ENCODE measurements at places on chromosomes 6 and 20.

GRCh38 chr20:22226849-22227700, 357.3 kb downstream of the FOXA2 start:
- DNase-seq, result no peak

GRCh38 chr6:113381232-113381631, 475.9 kb upstream of the MARCKS start:
- no peak for DNase-seq

- DNase-seq, result no peak
Measured at GRCh38 chr6:82914511-82914910, 151.1 kb downstream of the UBE3D start.

GRCh38 chr20:14561741-14562221, 224.4 kb upstream of the FLRT3 start:
- no peak for DNase-seq

DNA sequence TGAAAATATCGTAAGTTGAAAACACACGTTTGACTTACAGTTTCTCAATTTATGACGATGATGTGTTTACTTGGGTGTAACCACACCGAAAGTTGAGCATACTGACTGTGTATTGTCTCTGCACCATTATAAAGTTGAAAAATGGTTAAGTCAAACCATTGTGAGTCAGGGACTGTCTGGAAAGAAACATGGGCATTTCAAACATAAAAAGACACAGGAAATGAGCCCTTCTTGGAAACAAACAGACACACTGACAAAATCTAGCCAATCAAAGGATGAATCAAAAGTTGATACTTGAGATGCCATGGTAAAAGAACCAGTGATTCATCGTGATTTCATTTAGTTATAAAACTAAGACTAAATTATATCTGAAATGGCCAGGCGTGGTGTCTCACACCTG, 5.3 kb downstream of the POPDC3 start:
- no peak for DNase-seq

- DNase-seq, result no peak
Measured at GRCh38 chr6:139979021-139979725, 604.7 kb upstream of the CITED2 start.

- DNase-seq, result no peak
Measured at GRCh38 chr6:6461138-6461537, 127.4 kb upstream of the LY86 start.

DNA sequence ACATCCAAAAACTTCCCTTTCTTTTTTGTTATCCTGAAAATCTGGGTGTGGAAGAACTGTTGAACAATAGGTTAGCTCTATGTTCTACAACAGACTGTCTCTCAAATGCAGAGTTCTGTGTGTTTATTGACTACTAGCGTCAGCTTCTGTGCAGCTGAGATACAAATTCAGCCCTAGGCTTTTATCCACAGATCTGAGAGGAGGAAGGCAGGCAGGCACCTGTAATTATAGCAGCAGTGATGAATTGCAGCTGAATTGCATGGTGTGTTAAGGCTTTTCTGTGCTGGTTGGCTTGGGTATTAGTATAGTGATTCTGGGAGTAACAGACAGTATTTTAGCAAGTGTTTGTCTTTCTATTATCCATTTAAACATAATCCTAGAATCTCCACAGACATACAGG, 24.4 kb downstream of the GRIK2 start:
- no peak for DNase-seq

GRCh38 chr20:63744574-63745423, 5.2 kb downstream of the SLC2A4RG start:
- DNase-seq, result no peak

GRCh38 chr20:11248687-11249638, 575.2 kb upstream of the JAG1 start:
- no peak for DNase-seq

DNA sequence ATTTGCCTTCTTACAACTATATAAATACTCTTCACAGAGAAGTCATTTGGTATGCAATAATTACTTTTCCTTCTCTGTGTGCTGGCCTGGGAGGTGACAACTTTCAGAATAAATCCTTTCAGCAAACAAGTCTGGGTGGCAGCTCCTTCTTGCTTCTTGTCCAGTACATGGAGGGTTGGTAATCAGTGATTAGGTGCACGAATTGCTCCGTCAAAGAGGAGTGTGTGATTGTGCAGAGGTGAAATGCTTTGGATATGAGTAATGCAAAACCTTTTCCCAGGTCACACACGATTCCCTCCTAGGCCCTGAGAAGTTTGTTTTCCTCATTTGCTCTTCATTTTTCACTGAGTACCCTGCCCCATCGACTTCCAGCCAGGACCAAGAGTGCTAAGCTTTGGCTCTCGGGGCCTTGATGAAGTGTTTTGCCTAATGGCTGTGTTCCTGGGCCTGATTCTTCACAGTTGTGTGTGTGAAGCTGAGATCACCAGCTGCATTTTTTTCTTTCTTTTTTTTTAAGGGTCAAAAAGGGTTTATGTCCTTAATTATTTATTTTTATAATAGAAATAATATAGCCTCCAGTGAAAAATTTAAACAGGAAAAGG, 216.5 kb downstream of the ZMYND8 start:
- DNase-seq, result no peak

- DNase-seq, result no peak
Measured at GRCh38 chr6:34486106-34486740, 20.3 kb downstream of the PACSIN1 start.

DNA sequence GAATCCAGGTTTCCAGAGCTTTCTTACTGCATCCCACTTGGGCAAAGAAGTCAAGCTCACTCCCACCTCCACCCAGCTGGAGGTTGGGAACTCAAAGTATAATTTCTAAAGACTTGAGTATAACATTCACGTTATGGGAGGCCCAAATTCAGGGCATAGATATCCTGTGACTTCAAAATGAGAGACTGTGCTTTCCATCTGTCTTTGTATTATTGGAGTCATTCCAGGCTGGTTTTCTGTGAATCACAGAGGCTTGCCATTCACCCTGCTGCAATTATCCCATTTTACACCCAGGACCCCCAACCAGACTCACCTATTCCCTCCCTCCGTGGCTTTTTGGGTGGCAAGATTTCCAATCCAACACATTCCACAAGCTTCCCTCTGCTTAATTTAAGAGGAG, 19.3 kb upstream of the SRC start:
- no peak for DNase-seq

- no peak for DNase-seq
Measured at GRCh38 chr6:40473026-40473425, 114.1 kb downstream of the LRFN2 start.

GRCh38 chr6:6804843-6805615, 216.5 kb downstream of the LY86 start:
- no peak for DNase-seq

DNA sequence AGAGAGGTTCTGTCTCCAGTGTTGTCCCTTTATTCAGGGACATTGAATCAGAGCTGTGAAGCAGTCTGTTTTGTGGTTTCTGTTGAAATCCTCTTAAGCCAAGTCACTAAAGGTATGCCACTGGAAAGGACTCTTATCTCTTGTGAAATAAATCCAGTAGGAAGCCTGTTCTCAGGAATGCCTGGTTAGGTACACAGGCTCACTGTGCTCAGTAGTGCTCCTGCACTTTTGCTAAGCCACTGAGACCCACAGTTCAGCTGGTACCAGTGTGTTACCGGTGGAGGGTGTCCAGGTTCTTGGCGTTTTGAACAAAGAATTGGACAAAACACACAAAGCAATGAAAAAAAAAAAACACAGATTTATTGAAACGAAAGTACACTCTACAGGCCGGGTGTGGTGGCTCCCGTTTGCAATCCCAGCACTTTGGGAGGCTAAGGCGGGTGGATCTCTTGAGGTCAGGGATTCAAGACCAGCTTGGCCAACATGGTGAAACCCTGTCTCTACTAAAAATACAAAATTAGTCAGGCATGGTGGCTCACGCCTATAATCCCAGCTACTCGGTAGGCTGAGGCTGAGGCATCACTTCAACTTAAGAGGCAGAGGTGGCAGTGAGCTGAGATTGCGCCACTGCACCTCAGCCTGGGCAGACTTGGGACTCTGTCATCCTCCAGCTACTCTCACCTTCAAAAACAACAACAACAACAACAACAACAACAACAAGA, 186.1 kb downstream of the JARID2 start:
- peak; percentile 26 for DNase-seq

GRCh38 chr6:149899926-149900619, 2.2 kb upstream of the RAET1E start:
- DNase-seq, result no peak

GRCh38 chr6:156697225-156697830, 79.8 kb upstream of the ARID1B start:
- no peak for DNase-seq

DNA sequence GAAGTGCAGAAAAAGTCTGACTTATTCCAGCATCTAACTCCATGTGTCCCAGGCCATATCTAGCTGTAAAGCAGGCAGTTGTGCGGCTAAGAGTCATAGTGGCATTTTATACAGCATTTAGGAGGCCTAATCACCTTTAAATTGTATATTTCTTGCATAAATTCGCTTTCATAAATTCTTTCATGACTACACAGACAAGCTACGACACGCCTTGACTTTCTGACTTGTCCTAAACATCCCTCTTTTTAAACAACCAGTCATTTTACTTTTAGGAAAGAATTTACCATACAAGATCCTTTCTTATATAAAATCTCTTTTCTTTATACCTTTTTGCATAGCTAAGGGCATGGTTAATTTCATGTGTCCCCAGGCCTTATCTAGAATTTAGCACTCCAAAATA, 81.7 kb upstream of the THBS2 start:
- DNase-seq, result no peak

DNA sequence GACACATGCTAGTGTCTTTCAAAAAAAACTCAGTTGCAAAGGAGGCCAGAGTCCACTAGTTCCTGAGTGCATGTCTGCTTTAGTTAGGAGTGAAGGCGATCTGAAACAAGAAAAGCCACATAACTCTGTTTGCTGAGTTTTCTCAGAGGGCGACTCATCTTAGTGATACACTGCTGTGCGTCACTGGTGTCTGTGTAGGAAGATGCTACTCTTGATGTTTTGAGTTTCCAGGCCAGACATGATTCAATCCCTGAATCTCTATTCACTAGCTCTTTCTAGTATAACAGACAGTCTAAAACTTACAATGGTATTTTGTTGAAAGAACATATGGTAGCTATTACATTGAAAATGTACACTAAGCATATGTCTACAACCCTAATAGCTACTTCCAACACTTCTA, 60.9 kb downstream of the GFRAL start:
- no peak for DNase-seq

DNA sequence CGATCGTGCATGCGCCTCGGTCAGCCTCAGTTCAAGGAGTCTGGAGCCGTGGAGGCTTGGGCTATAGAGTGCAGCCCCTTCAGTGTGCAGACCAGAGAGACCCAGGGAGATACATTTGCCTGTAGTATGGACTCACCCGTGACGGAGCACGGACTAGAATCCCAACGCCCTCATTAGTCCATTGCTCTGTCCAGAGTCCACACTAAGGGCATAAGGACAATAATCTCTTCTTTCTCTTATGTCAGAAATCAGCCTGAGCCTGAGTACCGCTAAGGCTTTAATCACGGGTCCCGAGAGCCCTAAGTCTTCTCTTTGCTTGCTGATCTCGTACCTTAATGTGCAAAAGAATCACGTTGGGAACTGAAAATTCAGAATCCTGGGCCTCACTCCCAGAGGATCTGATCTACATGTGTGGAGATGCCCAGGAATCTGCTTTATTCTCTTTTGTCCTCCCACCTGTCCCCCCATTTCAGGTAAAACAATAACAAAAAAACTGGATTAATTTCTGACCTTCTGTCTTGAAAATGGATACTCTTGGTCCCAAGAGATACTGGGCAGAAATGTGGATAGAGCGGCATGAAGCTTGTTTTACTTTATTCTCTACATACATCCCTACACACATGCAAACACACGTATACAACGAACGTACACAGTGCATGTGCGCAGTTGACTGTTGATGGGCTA, 671 bp downstream of the BPHL start:
- DNase-seq, result peak; percentile 57

GRCh38 chr6:111447051-111447450, 36.0 kb downstream of the REV3L start:
- DNase-seq, result no peak

DNA sequence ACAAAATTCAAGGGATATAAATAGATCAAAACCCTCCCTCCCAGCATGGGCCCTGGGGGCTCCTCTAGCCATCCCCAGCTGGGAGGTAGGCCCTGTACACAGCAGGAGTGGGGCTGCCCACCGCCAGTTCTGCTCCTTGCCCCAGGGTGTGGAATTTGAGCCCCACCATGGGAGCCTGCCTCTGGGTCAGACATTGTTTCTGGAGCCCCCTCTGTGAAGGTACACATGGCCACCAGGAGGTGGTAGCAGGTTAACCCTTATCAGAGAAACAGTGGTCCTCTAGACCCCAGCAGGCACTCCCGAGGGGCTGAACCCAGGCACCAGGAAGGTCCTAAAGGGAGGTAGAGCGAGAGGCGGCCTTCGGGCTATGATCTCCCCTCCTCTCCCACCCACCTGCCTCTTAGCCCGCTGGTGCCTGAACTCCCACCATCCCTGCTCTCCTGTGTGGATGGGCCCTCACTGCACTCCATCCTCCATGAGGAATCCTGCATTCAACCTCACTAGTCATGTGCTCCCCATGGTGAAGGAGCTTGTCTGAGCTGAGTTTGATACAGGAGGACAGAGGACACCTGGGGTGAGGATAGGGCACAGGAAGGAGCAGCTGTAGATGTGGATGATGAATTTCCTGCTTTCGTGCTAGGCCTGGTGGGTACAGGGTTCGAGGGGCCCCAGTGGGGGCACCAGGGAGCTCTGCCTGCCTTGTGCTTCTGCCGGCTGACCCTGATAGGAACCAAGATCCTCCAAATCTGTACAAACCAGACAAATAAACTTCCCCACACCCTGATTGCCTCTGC, 114.9 kb downstream of the GRM4 start:
- no peak for DNase-seq

DNA sequence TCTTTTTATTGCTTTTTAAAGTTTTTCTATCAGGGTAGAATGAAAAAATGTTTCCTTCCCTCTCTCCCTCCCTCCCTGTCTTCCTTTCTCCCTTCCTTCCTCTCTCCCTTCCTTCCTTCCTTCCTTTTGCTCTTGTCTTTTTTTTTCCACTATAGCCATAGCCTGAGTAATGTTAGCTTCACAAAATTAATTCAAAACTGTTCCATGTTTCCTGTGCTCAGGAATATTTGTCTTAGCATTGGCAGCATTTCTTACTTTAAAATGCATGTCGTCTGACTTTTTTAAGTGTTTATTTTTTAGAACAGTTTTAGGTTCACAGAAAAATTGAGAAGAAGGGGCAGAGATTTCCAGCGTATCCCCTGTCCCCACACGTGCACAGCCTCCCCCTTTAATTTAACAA, 730.8 kb upstream of the CITED2 start:
- DNase-seq, result no peak

DNA sequence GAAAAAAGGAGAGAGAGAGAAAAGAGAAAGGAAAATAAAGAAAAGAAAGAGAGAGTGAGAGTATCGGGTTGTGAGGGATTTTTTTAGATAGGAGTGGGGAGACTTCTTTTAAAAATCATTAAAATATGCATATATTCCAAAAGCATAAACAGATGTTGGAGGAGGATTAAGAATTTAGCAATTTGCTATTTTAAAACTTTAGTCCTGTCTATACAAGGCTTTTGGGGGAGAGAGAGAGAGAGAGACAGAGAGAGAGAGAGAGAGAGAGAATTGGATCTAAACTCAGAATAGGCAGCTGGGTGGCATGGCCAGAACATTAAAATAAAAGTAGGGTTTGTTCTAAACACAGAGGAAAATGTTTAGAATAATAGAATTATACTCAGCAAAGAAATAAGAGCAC, 72.1 kb downstream of the SOD2 start:
- DNase-seq, result no peak

Data from HTR-8/SVneo (cell line).